NCI-H526 treated with DMSO at 0.1 percent for 48 hours (cell line): ENCODE measurements at places on chromosomes 1 and 21.

- DNase-seq, result no peak
These were observed 617 bp downstream of the KIRREL1 start for GRCh38 chr1:157993918-157994605.

GRCh38 chr1:42420911-42421585, 34.8 kb downstream of the ZMYND12 start:
- peak; percentile 28 for DNase-seq

GRCh38 chr1:150985179-150985825, 3.2 kb downstream of the ANXA9 start:
- DNase-seq, result no peak

DNA sequence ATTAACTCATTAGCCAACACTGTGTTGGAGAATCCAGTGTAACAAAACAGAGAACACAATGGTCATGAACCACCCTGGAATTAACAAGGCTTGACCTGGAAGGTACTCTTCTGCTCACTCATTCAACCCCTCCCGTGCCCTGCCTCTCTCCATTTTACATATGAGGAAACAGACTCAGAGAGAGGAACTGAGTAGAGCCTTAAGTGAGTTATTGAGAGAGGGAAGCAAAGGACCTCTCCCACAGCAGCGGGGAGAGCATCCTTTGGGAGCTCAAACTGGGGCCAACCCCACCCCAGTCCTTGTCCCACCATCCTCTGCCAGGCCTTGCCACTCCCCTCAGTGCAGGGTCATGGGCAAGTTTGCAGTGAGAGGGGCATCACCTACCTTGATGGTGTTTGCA, 1.4 kb downstream of the S100A12 start:
- no peak for DNase-seq

DNA sequence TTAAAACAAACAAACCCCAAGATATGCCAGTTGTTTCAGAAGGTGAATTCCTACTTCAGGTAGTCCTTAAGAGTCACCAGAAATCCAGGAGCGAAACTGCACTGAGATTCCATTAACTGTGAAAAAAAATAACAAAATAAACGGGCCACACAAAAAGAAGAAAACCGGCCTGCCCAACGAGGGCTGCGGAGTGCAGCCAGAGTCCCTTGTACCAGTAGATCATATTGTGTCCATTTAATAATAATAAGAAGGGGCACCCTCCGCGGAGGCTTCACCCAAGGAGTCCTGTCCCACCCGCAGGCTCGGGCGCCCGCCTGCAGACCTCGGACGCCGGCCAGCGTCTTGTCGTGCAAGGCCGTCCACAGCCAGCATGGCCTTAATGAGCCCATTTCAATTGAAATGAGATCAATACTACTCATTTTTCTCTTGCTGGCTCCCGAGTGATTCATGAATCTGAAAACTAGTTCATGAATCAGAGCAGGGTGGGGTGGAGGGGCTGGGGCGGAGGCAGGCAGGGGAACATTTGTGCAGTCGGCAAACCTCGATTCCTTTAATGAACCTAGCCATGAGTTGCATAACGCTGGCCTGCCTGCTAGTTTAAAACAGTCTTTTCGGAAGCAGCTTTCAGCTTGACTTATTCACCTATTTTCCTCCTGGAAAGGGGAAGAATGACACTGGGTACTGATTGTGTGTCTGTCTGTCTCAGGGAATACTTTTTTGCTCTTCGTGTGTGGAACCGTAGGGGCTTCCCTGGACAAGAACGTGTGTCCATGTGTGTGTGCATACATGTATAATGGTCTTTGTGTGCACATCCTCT, 113.1 kb upstream of the IRF2BP2 start:
- DNase-seq, result no peak

DNA sequence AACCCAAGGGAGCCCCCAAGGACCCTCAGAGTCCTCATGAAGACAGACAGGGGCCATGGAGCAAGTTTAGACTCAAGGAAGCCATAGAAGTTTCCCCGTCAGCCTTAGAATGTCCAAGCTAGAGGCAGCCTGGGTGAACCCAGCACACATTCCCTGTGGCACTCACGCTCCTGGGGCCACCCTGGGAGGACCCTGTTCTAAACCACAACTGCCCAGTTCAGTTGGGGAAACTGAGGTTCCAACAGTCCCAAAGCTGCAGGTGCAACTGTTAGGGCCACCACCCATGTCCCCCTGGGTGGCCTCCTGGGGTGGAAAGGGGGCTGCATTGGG, 9.3 kb downstream of the WNT3A start:
- no peak for DNase-seq

- no peak for DNase-seq
These were observed 16.9 kb downstream of the NTMT2 start for GRCh38 chr1:170162459-170163246.

DNA sequence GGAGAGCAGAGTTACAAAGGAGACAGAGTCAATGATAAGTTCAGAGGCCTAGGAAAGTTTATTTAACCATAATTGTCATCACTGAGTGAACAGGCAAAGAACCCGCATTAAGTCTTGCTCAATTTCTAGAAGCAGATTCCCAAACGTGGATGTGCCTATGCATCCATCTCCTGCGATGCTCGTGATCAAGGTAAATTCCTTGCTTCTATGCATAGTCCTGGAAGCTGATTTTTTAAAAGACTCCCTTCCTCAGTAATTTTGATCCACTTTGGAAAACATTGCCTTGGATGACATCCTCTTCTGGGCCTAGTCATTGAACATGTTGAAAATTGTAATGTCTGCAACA, 116.4 kb downstream of the TNFSF18 start:
- no peak for DNase-seq

GRCh38 chr1:3347257-3348020, 107.0 kb upstream of the ARHGEF16 start:
- no peak for DNase-seq

DNA sequence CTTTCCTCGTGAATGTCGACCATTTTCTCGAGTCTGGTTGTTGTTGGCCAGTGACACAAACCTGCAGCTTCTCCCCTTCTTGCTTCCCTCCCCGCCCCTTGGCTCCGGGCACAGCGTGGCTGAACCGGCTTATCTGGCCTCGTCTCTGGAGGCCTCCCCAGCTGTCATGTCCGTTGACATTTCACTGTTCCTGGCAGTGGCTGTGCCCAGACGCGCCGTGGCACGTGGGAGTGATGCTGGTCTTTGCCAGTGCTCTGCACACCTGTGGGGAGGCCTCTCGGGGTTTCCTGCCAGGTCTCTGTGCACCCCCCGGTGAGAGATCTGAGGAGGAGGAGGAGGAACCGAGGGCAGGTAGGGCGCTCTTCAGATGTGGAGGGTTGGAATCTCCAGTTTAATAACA, 23.7 kb downstream of the SKI start:
- no peak for DNase-seq

- no peak for DNase-seq
These were observed 14.3 kb downstream of the FBXO28 start for GRCh38 chr1:224127925-224128819.

DNA sequence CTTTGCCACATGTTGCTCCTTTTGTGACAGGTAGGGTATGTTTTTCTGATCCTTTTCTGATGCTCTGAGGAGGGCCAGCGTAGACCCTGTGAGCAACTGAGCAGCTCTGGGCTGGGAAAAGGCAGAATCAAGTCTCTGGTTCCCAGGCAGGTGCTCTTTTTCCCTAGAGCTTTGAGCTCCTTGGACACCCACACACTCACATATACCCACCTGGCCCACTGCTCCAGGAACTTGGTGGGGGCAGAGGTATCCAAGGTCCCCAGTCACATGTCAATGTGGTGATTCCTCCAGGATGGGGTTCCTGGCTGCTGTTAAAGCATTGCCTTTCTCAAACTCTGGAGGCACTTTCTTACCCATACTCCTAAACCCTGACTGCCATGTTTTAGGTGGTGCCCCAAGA, 5.4 kb downstream of the CD2 start:
- DNase-seq, result no peak
